ENCODE measurements at places on chromosomes 5 and 9. TPM values are rescaled to one million over a fixed set of nuclear protein-coding genes. Genes with fewer than 3 reads are reported as not detected.

The GPR21 gene
- not detected for polyA plus RNA-seq

The PLEKHG4B gene
- polyA plus RNA-seq: 0.04 TPM

The NR4A3 gene
- 1.2 TPM for polyA plus RNA-seq

The MARCHF3 gene
- polyA plus RNA-seq: 16.8 TPM

The TLR4 gene
- 4.2 TPM for polyA plus RNA-seq

The SOWAHA gene
- 26.4 TPM for polyA plus RNA-seq

The KIAA0825 gene
- 0.48 TPM for polyA plus RNA-seq

The TMEM141 gene
- 345 TPM for polyA plus RNA-seq

The FAM151B gene
- 0.60 TPM for polyA plus RNA-seq

The MARCHF11 gene
- not detected for polyA plus RNA-seq

The RGS7BP gene
- 0.25 TPM for polyA plus RNA-seq

The PDZD2 gene
- 2.1 TPM for polyA plus RNA-seq

The SV2C gene
- polyA plus RNA-seq: 0.31 TPM

The TEX48 gene
- not detected for polyA plus RNA-seq

The SLC6A18 gene
- not detected for polyA plus RNA-seq

The SPINK1 gene
- polyA plus RNA-seq: 164 TPM

The NRARP gene
- polyA plus RNA-seq: 24.7 TPM

The LECT2 gene
- polyA plus RNA-seq: not detected

The ALDH7A1 gene
- polyA plus RNA-seq: 26.4 TPM

The LCN15 gene
- polyA plus RNA-seq: 6.6 TPM

The CETN3 gene
- 16.6 TPM for polyA plus RNA-seq

The SMIM33 gene
- polyA plus RNA-seq: 4.7 TPM

The RNF183 gene
- polyA plus RNA-seq: 2.3 TPM

The CRHBP gene
- 1.8 TPM for polyA plus RNA-seq

The PHYHD1 gene
- polyA plus RNA-seq: 13.2 TPM

The ZNF618 gene
- polyA plus RNA-seq: 0.92 TPM

The CCNO gene
- 2.0 TPM for polyA plus RNA-seq

The HINT1 gene
- polyA plus RNA-seq: 852 TPM

The MRPS2 gene
- polyA plus RNA-seq: 37.8 TPM

The FAM221B gene
- not detected for polyA plus RNA-seq

The GPR107 gene
- 3.6 TPM for polyA plus RNA-seq

The MEIKIN gene
- polyA plus RNA-seq: 0.31 TPM

The ACTBL2 gene
- not detected for polyA plus RNA-seq

The LYSMD3 gene
- polyA plus RNA-seq: 10.4 TPM

The SEMA5A gene
- 3.5 TPM for polyA plus RNA-seq

The LEAP2 gene
- 1.7 TPM for polyA plus RNA-seq

The ABL1 gene
- 24.5 TPM for polyA plus RNA-seq

The ADAMTS6 gene
- not detected for polyA plus RNA-seq

The PLAC8L1 gene
- not detected for polyA plus RNA-seq

The GMCL2 gene
- polyA plus RNA-seq: not detected

The LAMC3 gene
- polyA plus RNA-seq: not detected

The PCDHB13 gene
- 0.23 TPM for polyA plus RNA-seq

The IFNA6 gene
- polyA plus RNA-seq: not detected

The FER gene
- polyA plus RNA-seq: 1.2 TPM

The SLC46A2 gene
- polyA plus RNA-seq: not detected

The CER1 gene
- not detected for polyA plus RNA-seq

The OMD gene
- polyA plus RNA-seq: 3.0 TPM
